ENCODE measurements at places on chromosomes 2 and 18.

GRCh38 chr2:9139491-9140443 is 66.8 kb upstream of the ASAP2 start:
- DNase-seq, result no peak

GRCh38 chr2:1521878-1522830 is 108.9 kb downstream of the TPO start:
- no peak for DNase-seq

- no peak for DNase-seq
Measured at GRCh38 chr2:141570474-141571131, 560.2 kb downstream of the LRP1B start.

GRCh38 chr18:23178661-23179081 is 43.4 kb downstream of the CABLES1 start:
- no peak for DNase-seq

DNA sequence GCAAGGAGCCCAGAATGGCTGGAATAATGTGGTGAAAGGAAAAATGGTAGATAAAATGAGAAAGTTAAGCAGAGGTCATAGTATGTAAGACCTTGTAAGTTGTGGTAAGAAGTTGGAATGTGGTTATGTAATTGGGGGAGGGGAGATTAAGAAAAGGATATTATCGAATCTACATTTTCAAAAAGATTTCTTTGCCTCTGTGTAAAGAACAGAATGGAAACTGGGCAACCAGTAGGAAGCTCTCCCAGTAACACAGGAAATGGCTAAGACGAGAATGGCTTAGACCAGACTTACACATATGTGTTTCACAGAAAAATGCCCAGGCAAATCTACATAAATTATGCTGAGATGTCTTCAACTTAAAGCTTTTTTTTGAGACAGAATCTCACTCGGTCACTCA is 13.2 kb downstream of the MEMO1 start:
- DNase-seq, result no peak

DNA sequence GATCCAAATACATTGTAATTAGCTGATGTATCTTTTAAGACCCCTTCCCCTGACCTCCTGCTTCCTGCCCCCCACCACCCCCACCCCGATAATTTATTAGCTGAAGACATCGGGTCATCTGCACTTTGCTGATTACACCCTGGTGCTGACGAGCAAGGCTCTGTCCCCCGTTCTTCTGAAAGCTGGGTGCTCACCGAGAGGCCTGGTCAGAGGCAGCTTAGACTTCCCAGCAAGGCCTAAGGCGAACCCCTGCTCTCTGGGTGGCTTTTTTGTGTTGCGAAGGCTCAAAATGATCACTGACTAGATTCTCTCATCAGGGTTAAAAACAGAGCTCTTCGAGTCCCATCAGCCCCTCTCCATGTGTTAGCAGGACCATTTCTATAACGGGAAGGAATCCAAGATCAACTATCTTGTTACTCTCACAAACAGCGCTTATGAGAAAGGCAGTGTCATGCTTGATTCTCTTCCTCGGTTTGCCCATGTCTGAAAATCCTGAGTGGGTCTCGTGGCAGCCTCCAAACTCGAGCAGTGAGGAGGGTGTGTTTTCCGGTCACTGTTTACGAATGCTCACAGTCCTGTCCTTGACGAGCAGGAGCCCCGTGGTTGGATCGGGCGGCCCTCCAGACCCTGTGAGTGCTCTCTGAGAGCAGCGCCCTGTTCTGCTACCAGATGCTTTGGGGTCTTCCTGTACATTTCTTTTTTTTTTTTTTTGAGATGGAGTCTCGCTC is 201.6 kb downstream of the HDAC4 start:
- no peak for DNase-seq

- no peak for DNase-seq
Measured at GRCh38 chr2:174395969-174396630, 570 bp downstream of the SCRN3 start.

DNA sequence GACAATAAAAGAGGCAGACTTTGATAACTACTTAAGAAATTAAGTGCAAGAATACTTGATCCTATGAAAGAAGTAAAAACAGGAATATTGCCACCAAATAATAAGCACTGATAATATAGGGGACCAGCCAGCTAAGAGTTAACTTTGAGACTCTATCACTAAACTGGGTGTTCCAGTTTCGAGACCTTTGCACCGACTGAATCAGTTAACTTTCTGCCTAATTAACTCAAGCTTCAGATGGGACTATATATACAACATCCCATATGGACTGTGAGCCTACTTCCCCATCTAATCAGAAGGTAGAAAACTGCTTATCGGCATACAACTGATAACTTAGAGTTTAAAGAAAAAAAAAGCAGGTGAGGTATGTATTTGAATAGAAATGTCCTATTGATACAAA is 25.8 kb upstream of the SLC9A2 start:
- DNase-seq, result no peak

DNA sequence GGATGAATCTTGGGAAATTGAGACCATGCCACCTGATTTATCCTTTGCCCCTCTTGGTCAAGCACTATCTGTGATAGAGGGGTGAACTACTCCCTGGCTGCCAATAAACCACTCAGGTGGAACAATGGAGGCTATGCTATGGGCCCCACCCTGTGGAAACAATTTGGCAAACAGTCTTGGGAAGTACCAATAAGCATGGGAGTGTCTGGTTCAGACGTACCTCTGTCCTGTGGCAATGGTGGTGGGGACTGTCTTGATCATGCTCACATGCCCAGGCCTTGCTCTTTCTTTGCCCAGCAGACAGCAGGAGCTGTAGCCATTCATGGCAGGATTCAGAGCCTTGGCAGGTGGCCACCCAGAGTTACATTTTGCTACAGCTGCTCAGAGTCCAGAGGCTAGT is 658.7 kb downstream of the KCNJ3 start:
- DNase-seq, result no peak

GRCh38 chr18:55252901-55253300 is 293.6 kb upstream of the CCDC68 start:
- no peak for DNase-seq

DNA sequence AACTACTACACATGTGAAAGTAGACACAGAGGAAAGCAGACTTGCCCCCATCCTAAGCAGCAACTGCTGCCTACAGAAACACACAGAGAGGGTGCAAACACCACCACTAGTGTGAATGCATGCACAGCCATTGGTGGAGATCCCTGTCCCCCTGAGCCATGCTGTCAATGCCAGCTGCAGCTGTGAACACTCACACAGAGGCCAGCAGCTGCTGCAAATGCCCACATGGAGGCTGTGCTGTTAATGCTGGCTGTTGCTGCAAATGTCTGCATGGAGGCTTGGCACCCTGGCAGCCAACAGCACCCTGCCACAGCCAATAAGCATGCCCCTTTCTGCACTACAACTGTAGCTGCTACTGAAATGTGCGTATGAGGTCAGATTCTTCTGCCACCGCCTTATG is 355.0 kb downstream of the LNPK start:
- no peak for DNase-seq

- DNase-seq, result no peak
Measured at GRCh38 chr2:128774320-128775216, 455.9 kb upstream of the HS6ST1 start.

- no peak for DNase-seq
Measured at GRCh38 chr2:2861666-2862240, 515.9 kb downstream of the EIPR1 start.

GRCh38 chr2:24073816-24074215 is 2.3 kb downstream of the SF3B6 start:
- no peak for DNase-seq

DNA sequence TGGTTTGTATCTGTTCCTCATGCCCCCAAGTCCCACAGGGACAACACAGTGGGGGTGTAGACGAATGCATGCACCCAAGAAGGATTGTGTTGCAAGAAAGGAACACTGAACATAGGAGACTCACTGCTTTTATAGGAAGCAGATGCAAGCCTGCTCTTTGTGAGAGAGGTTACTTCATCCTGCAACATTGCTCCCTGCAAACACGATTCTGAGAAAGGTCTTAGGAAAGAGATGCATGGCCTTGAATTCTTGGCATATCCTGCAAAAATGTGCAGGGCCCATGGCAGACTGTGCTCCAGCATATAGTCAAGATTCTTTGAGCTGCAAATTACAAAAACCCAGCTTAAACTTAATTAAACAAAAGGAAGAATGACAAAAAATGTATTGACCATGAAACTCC is 312.2 kb upstream of the MGAT5 start:
- no peak for DNase-seq

- no peak for DNase-seq
Measured at GRCh38 chr2:218270721-218271486, 585 bp downstream of the PNKD start.

- no peak for DNase-seq
Measured at GRCh38 chr18:79070486-79070885, 1.3 kb downstream of the ATP9B start.

- no peak for DNase-seq
Measured at GRCh38 chr2:226766352-226767055, 33.1 kb downstream of the IRS1 start.

- no peak for DNase-seq
Measured at GRCh38 chr2:86789687-86790133, 1.0 kb downstream of the CD8A start.

DNA sequence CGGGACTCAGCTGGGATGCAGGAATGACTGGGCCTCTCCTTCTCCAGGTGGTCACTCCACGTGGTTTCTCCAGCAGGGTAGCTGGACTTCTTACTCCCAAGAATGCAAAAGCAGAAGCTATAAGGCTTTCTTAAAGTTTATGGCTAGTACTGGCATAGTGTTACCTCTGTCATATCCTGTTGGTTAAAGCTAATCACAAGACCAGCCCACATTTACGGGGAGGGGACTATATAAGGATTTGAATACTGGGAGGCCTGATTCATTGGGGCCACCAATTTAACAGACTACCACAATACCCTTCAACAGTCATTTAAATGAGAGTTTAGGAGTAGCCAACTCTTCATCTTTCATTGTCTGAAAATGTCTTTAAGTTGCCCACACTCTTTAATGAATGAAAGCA is 94.4 kb upstream of the TSPYL6 start:
- no peak for DNase-seq

- DNase-seq, result no peak
Measured at GRCh38 chr2:217293046-217293445, 433.2 kb upstream of the TNP1 start.

- DNase-seq, result no peak
Measured at GRCh38 chr2:169715379-169716237, 18.0 kb upstream of the KLHL23 start.

- no peak for DNase-seq
Measured at GRCh38 chr2:238613610-238614009, 186.9 kb downstream of the ASB1 start.

DNA sequence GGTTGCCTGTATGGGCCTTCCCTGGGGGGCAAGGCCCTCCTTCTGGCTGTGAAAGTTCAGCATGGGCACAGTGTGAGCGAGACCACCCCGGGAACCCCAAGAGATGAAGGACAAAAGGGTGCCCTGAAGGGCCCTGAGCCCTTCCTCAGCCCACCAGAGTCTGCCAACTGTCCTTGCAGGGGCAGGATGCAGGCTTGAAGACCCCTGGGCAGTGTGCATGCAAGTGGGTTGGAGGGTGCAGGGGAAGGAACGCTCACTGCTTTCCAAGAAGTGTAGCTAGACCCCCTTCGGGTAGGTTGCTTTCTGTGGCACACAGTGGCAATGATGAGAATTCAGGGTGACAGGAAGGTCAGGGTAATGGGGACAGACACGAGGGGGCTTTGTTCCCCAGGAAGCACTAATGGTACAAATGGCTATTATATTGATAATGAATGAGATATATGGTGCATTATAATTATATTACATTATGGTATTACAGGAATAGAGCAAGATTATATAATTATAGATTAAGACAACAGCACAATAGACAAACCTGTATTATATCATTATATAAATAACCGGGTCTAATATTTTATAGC is 228.7 kb downstream of the ATAD2B start:
- no peak for DNase-seq

- no peak for DNase-seq
Measured at GRCh38 chr18:23683671-23684070, 5.6 kb upstream of the LAMA3 start.

DNA sequence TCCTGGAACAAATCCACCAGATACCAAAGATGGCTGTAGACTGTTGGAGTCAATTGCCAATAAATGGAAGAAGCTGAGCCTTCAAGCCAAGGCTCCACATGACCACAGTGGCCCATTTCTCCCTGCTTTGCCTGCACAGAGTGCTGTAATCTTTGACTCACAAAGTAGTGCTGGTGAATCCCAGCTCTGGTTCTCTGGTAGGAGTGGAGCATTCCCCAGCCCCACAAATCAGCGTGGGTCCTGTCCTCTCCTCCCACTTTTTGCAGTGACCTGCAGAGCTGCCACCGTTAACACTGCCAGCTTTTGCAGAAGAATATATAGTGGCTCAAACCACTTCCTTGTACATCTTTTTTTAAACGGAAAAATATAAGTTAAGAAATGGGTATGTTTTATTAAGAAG is 93.9 kb downstream of the MGAT5 start:
- no peak for DNase-seq

- no peak for DNase-seq
Measured at GRCh38 chr18:41886126-41886807, 68.8 kb upstream of the PIK3C3 start.

DNA sequence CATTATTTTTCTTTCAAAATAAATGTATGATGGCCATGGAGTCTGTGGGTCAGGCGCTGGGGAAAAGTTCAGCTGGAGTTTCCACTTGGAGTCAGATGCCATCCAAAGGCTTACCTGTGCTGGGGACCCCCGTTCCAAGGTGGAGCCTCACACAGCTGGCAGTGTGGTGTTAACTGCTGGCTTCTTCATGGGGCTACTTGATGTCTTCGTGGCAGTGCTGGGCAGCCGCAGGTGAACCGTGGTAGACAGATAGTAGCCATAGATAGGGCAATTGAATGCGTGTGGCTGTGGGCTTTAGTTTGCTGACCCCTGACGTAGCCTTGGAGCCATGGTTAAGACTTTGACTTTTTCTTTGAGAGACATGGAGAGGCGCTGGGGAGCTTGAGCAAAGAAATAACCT is 83.1 kb downstream of the HS6ST1 start:
- DNase-seq, result no peak

- no peak for DNase-seq
Measured at GRCh38 chr2:22037274-22037673, 913.5 kb downstream of the TDRD15 start.

- DNase-seq, result no peak
Measured at GRCh38 chr2:203722411-203722810, 16.0 kb downstream of the CD28 start.

GRCh38 chr18:34709104-34709503 is 994 bp upstream of the DTNA start:
- DNase-seq, result no peak

DNA sequence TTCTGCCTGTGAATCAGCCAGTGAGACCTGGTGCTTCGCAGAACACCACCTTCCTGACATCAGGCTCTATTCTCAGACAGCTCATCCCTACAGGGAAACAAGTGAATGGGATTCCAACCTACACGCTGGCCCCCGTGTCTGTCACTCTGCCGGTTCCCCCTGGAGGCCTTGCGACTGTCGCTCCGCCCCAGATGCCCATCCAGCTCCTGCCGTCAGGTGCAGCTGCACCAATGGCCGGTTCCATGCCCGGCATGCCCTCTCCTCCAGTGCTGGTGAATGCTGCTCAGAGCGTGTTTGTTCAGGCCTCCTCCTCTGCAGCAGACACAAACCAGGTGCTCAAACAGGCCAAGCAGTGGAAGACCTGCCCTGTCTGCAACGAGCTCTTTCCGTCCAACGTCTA is 28.1 kb downstream of the ADNP2 start:
- no peak for DNase-seq

Data from GF-D8 (cell line).